AG04450 (cell line): ENCODE measurements at places on chromosomes 4 and X. TPM values are rescaled to one million over a fixed set of nuclear protein-coding genes. Genes with fewer than 3 reads are reported as not detected.

GRCh38 chrX:153179131-153179530, at the start of gene MAGEA1:
Gene MAGEA1 (plus strand): TSS chrX:153179284. CDS start chrX:153182390, 3,106 bp downstream.
- no peak for DNase-seq

DNA sequence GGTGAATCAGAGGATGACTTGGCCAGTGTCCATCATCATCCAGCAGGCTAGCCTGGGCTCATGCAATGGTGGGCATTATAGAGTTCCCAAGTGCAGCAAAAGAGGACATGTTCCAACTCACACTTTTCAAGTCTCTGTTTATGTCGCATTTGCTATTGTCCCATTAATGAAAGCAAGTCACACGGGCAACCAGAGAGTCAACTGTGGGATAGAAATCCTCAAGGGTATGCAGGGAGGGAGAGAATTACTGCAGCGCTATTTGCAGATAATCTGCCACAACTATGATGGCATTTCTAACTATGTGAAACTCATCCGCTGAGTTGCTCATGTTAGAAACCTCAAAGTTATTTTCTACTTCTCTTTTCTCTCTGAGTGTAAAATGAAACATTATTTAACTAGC, 78.5 kb upstream of the TAB3 start:
- no peak for DNase-seq

DNA sequence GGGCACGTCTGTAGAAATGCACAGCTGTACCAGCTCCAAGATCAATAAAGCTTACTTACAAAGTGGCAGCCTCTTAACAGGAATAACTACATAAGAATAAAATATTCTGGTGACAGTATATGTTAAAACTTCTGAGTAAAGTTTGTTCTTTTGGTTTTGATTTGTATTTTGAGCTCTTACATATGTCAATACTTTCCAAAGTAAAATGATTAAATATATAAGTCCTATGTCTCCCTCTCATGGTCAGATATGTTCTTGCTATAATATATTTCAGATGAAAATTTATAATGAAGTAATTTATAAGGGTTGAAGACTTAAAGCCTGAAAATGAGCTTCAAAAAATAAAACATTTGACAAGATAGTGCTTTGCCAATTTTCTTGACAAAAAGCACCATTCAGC, 254.4 kb downstream of the NPFFR2 start:
- DNase-seq = no peak

DNA sequence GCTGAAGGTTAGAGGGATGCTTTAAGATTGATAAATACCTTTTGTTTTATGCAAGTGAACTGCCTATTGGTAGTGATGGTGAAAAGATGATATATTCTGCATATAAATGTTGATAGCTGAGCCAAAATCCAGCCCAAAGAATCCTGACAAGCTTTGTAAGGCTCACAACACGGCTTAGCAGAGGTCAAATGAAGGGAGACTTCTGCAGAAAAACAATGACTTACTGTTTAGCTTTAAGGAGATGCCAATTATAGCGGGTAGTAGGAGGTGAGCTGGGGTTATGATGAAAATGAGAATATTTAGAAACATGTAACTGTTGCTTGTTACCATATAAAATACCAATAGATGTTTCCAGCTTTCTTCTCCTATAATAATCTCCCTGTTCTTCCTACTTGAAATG, 97.1 kb downstream of the AFF1 start:
- no peak for DNase-seq

Gene ZFX
- polyA plus RNA-seq = 16.2 and 23.1 TPM in 2 replicates

Gene PAK3
- 0.51 and 0.66 TPM in 2 replicates for polyA plus RNA-seq

Gene CFAP47
- polyA plus RNA-seq = not detected in 2 replicates

DNA sequence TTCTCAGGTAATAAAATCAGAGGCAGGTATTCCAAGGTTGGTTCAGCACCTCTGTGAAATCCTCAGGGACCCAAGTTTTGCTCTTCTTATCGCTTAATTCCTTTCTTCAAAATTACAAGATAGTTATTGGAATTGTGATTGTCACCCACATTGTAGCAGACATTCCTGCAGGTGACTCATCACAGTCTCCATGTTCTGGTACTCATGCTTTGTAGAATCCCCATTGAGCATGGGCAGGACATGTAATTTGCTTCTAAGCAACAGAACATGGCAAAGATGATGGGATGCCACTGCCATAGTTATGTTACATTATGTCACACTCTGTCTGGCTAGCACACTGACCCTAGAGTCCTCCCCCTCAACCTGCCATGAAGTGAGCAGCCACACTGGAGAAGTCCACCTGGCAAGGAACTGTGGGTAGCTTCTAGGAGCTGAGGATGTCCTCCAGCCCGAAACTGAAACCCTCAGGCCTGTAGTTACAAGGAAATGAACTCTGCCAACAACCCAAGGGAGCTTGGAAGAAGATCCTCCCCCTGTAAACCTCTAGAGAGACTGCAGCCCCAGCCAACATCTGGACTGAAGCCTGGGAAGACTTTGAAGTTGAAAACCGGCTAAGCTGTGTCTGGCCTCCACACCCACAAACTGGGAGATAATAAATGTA, 58.3 kb upstream of the GUCY1A1 start:
- DNase-seq = no peak

GRCh38 chr4:118395057-118395644, 42.3 kb upstream of the PRSS12 start:
- no peak for DNase-seq

Gene PGAM4
- polyA plus RNA-seq = 0.40 and 0.47 TPM in 2 replicates

Gene FAM9C
- 0.04 TPM in 1 of 2 replicates, not detected in the other for polyA plus RNA-seq

DNA sequence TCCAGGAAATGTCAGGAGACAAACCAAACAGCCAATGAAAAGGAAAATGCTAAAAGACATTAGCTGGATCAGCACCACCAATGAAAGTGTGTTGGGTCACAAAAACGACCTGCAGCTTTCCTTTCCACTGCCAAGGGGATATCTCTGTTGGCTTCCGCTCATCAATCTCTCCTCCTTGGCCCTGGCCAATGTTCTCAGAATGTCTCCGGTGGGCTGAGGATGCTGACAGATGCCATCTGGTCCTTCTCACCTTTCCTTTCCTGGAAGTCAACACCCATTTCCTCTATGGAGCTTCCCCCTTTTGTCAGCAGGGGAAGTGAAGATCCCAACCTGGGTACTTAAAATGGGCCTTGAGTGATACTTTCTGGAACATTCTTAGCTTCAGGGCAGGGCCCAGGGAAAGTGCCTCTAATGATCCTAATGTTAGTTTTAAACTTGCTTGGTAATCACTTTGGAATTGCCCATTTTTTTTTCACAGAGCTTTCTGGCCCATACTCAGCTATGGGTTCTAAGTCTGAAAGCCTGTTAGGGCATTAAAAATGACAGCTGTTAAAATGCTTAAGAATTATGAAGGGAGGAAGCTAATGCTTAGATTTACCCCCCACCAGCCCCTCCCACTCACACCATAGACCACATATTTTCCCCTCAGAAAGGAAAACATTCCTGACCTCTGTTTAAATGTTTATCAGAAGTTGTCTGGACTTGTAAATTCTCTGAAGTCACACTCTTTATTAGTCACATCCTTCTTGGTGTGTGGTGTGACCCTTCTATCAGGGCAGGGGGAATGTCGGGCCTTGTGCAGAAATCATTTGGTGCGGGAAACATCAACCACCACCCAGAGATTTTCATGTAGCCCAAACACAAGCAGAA, 29.2 kb downstream of the IGFBP7 start:
- DNase-seq = peak; percentile 91

GRCh38 chr4:119477412-119478053, 151.1 kb downstream of the PDE5A start:
- DNase-seq = no peak

DNA sequence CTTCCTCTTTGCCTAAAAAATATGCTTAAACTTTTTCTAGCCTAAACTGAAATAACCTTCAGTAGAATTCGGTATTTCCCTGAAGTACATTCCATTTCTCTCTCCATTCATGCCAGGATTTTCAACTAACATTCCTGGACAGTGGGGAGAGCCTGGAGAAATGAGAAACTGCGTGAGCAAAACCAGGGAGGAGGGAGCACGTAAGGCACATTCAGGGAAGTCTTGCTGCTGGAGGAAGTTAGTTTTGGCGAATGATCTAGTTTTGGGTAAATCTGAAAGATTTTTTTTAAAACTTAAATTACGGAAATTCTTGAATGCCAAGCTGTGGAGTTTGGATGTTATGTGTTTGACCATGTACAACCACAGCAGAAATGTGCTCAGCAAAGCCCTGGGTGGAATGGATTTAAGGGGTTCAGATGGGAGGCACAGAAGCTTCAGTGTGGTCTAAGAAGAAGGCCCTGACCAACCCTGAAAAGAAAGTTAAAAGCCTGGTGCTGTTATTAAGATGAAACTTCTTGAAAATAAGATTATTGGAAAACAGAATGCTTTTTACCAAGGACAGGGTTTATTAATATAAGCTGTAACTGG, 347.8 kb downstream of the ANK2 start:
- peak; percentile 51 for DNase-seq

Gene TRIM60
- polyA plus RNA-seq = not detected in 2 replicates

- no peak for DNase-seq
Measured at GRCh38 chrX:276581-277201, 4.5 kb upstream of the PLCXD1 start.

GRCh38 chrX:65528705-65529340, 5.8 kb downstream of the LAS1L start:
- DNase-seq = no peak

DNA sequence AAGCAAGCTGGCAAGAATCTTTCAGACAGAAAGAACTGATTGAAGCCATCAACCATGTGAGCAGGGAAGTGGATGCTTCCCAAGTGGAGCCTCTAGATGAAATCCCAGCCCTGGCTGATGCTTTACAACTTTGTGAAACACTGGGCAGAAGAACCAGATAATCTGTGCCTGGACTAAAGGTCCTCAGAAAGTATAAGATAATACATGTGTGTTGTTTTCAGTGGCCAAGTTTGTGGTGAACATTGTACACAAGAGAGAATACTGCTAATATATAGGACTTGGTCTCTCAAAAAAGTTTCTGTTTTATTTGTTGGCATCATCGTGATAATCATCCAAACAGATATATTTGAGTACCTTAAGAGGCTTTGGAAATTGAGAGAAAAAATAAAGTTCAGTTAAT, 1367.8 kb upstream of the IGFBP7 start:
- DNase-seq = no peak

DNA sequence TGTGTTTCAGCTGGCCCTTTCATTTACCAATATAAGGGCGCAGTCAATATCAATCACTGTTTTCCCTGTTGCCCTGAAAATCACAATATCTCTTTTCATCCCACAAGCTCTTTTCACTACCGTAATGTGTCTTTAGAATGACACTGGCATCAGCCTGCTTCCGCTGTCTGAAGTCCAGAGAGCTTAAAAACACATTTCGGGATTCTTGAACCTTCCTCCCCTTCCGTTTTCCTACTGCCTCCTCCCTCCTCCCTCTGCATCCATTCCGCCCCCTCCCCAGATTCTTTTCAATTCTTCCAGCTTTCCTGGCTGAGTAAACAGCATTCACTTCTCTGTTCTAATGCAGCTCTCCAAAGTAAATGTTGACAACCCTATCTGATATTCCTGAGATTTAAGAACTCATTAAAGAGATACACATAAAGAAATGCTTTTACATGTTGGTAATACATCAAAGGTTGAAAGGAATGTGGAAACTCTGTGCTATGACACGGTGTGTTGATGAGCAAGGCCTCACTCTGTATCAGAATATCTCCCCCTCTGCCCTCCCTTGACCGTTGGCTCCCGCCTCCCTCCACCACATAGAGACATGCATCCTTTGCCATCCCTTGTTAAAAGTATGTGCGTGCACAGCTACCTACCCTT, 83.5 kb upstream of the SPRY1 start:
- DNase-seq = no peak

- no peak for DNase-seq
Measured at GRCh38 chr4:81472281-81473182, 825 bp upstream of the RASGEF1B start.

DNA sequence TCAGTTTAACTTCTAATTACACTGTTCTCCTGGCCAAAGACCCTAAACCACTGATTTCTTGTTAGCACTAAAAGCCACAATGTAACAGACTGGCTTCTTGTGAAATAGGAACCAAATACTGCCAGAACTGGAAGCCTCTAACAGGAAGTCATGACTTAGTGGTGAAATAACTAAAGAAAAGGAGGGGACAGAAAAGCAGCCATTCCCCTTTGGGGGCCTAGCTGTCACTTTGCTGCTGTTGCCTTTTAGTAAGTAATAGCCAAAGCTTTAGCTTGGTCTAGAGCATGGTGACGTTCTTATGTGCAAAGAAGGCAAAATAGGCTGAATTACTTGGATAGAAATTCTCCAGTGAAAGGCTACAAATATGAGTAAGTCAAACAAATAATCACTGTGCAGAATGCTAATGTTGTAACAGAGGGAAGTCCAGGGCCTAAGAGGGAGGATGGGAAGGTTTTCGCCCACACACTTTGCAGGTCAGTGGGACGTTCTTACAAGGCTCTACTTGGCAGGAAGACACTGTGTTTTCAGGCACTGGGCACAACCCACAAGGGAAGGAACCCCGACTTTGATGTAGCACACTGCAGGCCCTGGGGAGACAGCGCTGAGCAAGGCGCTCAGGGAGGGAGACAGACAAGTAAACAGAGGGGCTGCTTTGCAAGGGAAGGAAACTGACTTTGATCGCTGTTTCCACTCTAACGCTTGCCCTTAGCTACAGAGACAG, 16.7 kb downstream of the GAB3 start:
- no peak for DNase-seq

DNA sequence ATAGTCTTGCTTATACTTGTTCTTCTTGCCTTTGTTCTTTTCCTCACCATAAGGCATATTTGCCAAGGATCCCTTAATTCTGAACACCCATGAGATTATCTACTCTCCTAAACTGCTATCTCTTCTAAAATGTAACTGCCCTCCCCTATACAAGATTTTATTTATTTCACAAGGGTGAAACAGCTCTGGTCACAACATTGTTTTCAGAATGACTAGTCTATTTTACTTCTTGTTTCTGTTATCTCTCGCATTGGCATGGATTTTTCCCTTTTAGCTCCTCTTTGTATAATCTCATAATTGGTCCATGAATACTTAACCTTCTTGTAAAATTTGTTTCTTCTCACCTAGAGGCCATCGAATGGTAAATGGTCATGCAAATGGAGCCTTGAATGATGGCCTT, 17.2 kb upstream of the COL25A1 start:
- DNase-seq = no peak

Gene SERPINA7
- polyA plus RNA-seq = not detected in 2 replicates

GRCh38 chr4:163808011-163808410, 313.5 kb downstream of the TMA16 start:
- DNase-seq = no peak

- DNase-seq = no peak
Measured at GRCh38 chr4:66219401-66219800, 549.1 kb upstream of the EPHA5 start.

Gene ING2
- polyA plus RNA-seq = 7.0 and 10.6 TPM in 2 replicates

Gene SMPX
- polyA plus RNA-seq = not detected in 2 replicates

- no peak for DNase-seq
Measured at GRCh38 chrX:21744060-21744459, 13.9 kb downstream of the SMPX start.

DNA sequence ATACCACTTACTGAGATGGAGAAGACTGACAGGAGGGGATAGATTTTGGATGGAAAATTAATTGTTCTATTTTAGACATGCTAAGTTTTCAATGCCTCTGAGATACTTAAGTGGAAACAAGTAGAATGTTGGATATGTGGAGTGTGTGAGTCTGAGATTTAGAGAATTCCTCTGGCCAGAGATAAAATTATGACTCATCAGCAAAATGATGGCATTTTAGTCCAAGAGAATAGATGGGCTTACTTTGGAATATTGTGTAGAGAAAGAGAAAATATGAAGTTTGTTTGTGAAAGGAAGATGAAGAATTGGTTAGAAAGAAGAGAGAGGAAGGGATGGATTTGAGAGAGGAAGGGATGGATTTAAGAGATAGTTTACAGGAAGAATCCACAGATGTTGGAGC, 108.6 kb upstream of the PPP1R2C start:
- no peak for DNase-seq

- DNase-seq = no peak
Measured at GRCh38 chr4:76748649-76749048, 149.3 kb downstream of the SOWAHB start.

Gene FGF13
- polyA plus RNA-seq = 0.15 and 0.35 TPM in 2 replicates
